ENCODE measurements at places on chromosomes 4 and X.

DNA sequence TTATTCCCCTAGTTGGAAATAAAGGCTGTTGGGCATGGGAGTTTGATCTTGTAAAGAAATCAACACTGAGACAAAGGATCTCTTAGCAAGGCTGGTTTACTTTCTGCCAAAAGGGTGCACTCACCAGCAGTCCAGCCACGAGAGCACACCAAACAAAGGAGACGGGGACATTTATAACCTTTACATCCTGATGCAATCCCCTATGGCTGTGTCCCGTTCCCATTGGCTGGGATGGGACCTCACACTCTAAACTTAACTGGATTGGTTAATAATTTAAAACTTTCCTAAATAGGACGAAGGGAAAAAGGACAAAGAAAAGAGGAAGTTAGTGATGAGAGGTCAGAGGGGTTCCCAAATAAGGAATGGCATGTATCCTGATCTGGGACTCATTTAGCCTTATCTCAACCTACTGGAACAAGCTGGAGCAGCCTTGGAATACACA, 17.9 kb downstream of the METAP1 start:
- no peak for DNase-seq

GRCh38 chr4:153447175-153447905, 18.8 kb upstream of the TMEM131L start:
- DNase-seq: no peak

DNA sequence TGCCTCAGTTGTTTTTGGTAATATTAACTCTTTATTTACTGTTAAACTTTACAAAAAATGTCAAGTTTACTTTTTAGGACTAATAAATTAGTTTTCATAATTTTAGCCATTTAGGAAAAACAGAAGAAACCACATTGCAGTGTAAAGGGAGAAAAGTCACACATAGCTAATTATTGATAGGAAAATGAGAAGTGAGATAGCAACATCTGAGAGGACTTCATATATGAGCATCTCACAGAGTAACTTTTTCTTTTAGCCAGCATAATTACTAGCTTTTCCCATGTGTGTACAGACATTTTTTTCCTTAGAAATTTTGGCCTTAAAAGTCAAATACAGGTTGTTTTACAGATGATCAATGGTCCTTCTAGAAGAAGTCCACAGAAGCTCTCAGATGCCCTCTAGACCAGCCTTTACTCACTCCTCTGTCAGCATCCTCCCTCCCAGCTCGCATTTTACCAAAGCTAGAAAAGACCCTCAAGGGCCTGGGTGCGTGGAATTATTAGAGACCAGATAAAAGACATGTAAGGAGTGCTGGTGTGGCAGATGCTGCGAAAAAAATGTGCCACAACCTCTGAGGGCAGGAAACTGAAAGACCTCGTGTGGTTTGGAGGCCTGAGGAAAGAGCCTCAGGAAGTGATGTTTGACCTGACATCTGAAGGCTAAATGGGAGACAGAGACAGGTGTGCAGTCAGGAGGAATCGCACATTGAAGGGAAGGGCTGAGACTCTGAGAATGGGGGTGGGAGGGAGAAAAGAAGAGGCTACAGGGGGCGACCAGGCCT, 156.9 kb downstream of the CBR4 start:
- DNase-seq: no peak

DNA sequence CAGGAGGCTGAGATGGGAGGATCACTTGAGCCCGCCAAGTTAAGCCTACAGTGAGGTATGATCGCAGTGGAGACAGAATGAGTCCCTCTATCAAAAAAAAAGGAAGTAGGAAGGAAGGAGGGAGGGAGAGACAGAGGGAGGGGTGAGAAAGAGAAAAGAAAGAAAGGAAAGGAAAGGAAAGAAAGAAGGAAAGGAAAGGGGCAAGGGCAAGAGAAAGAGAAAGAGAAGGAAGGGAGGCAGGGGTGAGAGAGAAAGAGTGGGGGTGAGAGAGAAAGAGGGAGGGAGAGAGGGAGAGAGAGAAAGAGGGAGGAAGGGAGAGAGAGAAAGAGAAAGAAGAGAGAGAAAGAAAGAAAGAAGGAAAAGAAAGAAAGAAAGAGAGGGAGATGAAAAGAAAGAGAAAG, 13.2 kb downstream of the ELF2 start:
- no peak for DNase-seq

GRCh38 chrX:16002185-16002584, 121.2 kb upstream of the GRPR start:
- no peak for DNase-seq

- DNase-seq: no peak
Observed at GRCh38 chr4:137762591-137762990, 230.3 kb upstream of the PCDH18 start.

DNA sequence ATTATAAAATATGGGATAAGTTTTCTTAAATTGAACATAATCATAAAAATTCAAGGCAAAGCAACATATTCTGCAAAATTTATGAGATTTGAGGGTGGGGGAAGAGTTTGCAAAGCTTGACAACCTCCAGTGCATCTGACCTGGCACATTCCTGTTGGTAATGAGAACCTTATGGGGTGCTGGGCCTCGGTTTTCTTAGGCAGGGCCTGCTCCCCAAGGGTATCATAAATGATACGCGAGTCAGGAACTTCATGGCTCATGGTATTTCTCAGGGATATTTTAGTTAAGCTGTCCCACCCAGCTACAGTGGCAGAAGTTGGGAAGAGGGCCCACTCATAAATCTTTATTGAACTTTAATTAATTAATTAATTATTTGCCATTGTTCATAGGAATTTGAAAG, 13.2 kb downstream of the AFF2 start:
- no peak for DNase-seq

DNA sequence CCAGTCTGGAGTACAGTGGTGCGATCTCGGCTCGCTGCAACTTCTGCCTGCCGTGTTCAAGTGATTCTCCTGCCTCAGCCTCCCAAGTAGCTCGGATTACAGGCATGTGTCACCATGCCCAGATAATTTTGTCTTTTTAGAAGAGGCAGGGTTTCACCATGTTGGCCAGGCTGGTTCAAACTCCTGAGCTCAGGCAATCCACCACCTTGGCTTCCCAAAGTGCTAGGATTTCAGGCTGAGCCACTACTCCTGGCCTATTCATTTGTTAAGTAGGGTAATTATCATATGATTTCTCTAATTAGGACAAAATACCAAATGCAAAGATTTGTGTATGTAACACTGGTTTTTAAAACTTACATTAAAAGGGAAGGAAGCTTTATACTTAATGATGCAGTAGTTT, 137.8 kb downstream of the GPM6A start:
- DNase-seq: no peak

DNA sequence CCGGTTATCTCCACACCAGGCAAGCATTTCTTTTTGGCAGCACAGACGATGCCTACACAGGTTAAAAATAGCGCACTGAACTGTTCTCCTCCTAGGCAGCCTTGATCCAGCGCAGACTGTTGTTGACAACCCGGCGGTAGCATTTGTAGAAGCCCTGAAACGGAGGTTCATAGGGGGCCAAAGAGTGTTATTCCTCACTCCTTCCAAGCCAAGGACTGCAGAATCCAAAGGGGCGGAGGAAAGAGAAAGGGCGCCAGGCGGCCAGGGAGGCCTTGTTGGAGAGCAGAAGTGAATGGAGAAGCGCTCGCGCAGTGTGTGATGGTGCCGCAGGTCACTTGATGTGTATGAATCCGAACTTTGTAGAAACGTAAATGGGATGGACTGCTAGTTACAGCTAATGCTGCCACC, 82.7 kb downstream of the TENM3 start:
- DNase-seq: no peak

GRCh38 chr4:41693629-41694028, 54.9 kb downstream of the PHOX2B start:
- no peak for DNase-seq

GRCh38 chr4:17721496-17722355, 59.7 kb downstream of the FAM184B start:
- no peak for DNase-seq

DNA sequence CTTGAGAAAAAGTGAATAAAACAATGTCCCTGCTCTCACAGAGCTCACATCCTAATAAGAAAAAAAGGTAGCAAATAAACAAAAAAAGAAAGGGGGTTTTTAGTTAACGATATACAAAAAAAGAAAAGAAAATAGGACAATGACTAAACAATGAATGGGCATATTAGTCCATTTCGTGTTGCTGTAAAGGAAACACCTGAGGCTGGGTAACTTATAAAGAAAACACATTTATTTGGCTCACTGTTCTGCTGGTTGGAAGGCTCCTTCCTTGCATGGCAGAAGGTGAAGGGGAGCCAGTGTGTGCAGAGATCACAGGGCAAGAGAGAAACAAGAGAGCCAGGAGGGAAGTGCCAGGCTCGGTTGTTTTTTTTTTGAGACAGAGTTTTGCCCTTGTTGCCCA, 4.7 kb upstream of the KLF3 start:
- no peak for DNase-seq

DNA sequence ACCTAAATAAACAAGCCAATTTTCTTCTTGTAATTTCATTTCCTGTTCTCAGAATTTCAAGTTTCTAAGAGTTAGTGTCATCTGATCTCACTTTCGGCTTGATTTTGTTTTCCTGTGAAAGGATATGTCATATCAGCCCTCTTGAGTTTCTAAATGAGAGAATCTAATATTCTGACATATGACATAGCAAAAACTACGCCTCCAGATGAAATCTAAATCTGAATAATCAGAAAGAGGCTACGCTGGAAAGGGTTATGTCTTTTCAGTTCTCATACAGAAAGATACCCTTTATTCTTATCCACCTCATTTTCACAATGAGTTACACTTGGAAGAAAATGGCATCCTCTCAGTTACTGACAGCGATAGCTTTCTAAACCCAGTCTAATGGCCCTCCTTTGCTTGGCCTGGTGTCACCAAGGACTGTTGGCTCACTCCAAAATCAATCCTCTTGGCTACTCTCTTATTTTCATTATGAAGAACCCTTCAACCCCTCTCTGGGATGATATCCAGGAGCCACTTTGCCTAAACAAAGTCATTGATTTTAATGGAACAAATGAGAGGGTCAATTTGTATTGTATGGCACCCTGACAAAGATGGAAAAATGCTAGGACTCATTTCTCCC, 65.6 kb downstream of the ASB9 start:
- DNase-seq: no peak

DNA sequence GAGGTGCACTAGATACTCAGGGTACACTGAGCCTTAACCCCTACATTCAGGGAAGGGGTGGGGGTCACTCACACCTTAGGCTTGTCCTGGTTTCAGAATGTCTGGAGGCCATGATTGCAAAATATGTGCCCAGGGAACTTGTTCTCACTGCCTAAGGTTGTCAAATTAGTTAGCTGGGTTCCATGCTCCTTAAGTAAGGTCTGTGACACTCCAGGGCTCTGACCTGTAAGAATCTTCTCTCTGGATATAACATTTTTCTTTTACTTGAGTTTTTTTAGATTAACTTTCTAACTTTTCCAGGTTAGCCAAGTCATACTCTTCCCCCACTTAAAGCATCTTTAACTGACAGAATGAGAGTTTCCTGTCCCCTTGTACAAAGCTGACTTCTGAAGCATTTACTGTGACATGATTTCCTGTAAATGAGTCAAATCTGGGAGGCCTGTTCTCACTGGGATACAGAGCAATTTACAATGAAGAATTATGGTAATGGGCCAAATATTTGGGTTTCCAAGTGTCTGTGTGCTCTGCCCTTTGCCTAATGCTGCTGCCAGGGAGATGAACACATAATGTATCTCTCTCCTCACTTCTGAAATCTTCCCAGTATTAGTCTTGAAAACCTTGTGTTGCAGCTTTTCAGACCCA, 101.7 kb downstream of the GATB start:
- no peak for DNase-seq

- no peak for DNase-seq
Observed at GRCh38 chr4:169090484-169091215, 80.6 kb upstream of the CBR4 start.

- no peak for DNase-seq
Observed at GRCh38 chrX:123779908-123780396, 47.1 kb upstream of the THOC2 start.

- DNase-seq: no peak
Observed at GRCh38 chr4:55635741-55636655, at the start of gene NMU. NMU (minus strand) TSS chr4:55636298; CDS start chr4:55636192, 106 bp downstream.

- DNase-seq: no peak
Observed at GRCh38 chr4:109760682-109761081, 30.8 kb upstream of the PLA2G12A start.

GRCh38 chr4:125517831-125518230, 203.1 kb downstream of the FAT4 start:
- DNase-seq: no peak

DNA sequence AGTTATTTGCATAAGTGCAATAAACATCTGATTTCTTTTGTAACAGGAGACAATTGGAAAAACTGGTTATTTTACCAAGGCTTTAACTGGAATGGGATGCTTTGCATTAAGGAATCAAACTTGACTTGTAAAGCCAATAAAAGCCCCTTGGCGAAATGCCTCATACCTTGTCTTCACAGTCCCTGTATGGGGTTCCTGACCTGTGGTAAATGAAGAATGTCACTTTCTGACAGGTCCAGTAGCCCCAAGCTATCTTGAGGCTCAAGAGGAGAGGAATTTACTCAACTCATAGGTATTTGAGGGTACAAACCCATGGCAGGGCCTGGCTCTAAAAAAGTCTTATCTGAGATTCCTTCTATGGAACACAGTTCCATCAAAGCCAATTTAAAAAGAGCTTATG, 78.0 kb downstream of the ACOX3 start:
- no peak for DNase-seq

DNA sequence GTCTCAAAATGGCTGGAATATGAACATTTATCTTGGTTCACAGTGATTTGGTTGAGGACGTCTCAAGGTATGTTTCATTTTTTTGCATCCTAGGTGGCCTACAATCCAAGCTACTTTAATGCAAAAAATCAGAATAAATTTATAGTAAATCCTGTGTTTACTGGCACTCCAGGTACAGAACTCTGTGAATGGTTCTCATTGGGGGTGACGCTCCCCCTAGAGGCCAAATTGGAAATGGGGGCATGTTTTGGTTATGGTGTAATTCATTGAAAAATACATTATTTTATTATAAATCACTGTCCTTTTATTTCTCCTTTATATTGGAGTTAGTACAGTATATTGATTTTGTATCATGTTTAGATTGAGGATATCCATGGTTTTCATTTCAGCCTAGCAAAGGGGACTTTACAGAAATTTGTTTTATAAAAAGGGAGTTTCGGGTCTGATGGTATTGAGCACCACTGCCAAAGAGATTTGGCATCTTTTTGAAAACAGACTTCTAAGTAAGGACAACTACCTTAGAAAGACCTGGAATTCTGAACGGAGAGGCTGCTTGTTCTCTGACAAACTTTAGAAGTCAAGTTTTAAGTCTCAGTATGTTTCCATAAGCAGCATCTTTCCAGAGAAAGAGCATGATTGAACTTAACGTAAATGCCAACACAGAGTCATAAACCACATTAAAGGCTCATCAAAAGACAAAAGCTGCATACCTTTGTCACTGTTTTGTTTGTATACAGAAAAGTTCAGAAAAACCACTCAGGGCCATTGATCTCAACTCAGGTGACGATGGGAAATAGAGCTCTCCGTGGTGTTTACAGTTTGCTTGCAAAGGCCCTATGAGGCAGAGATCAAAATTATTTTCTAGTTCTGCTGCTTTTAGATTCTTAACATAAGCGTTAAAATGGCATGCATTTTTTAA, 19.4 kb downstream of the MTM1 start:
- no peak for DNase-seq

GRCh38 chrX:24858004-24858746, 157.6 kb downstream of the ARX start:
- no peak for DNase-seq

GRCh38 chr4:2846172-2846571, 2.5 kb downstream of the ADD1 start:
- DNase-seq: no peak

GRCh38 chrX:57368158-57368557, 81.7 kb downstream of the FAAH2 start:
- no peak for DNase-seq
